ENCODE measurements at places on chromosomes 11 and 22.

DNA sequence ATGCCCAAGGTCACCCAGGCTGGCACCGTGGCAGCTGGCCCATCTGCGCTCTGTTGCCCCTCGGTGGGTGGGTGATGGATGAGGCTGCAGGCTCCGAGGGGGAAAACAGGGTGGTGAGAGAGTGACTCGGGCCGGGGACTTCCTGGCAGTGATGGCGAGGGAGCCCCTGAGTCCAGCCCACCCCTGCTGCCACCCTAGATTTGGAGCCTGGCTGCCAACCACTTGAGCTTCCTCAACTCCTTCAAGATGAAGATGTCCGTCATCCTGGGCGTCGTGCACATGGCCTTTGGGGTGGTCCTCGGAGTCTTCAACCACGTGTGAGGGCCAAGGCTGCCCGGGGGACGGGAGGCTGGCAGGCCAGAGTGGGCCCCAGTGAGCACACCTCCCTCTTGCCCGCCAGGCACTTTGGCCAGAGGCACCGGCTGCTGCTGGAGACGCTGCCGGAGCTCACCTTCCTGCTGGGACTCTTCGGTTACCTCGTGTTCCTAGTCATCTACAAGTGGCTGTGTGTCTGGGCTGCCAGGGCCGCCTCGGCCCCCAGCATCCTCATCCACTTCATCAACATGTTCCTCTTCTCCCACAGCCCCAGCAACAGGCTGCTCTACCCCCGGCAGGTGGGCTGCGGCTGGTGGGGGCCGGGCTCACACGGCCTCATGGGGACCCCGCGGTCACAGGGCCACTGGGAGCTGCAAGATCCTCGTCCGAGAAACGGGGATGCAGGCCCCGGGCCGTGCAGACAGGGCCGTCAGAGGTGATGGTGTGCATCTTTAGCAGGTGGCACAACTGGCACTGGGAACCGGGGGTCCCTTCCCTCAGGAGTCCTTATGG, 10.1 kb downstream of the TCIRG1 start:
- no peak for DNase-seq

- no peak for DNase-seq
Measured at GRCh38 chr11:125941267-125941618, 4.6 kb upstream of the VSIG10L2 start.

- no peak for DNase-seq
Measured at GRCh38 chr22:17665854-17666253, 27.3 kb downstream of the BCL2L13 start.

GRCh38 chr11:61698173-61698948, 18.2 kb downstream of the DAGLA start:
- no peak for DNase-seq

DNA sequence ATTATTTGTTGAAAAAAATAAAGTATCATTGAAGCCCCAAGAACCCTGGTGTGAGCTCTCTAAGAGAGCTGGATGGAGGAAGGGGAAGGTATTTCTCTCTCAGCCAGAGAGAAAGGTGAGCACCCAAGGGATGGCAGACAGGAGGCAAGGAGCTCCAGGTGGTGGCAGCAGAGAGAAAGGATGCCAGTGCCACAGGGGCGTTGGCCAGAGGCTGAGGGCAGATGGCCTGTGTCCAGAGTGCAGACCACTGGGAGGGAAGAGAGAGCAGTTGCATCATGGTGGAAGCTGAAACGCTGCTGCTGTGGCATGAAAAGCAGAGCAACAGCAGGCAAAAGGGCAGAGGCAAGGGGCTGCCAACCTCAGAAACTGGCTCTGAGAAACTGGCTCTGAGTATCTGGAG, 8.5 kb downstream of the SPON1 start:
- DNase-seq, result no peak

DNA sequence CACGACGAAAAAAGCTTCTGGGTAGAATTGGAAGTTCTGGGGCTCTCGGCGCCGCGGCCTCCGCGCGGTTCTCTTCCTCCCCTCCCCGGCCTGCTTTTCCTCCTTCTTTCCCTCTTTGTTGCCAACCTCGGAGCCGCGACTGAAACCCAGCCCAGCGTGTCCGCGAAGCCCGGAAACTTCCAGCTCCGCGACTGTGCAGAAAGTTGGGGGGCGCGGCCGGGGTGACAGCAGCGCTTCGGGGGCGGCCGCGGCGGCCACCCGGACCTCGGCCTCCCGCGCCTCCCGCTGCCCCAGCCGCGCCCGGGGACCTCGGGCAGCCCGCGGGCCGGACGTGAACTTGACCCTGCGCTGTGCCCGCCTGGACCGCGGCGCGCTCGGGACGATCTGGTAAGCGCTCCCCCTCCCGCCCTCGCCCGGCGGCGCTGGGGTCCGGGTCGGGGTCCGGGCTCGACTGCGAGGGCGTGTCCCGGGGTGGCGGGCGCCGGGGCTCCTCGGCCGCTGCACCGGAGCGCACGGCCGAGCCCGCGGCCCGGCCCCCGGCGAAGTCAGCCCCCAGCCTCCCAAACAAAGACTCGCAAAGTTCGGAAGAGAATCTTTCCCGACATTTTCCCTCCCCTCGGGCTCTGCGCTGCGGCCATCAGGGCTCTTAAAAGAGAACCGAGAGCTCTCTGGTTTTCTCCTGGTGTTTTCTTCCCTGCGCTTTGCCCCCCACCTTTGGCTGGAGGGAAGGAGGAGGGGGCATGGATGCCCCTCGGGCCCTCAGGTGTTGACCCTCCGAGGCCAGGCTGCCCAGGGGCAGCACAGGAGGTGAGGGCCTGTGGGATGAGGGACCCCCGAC, 67.9 kb upstream of the WNT7B start:
- no peak for DNase-seq

DNA sequence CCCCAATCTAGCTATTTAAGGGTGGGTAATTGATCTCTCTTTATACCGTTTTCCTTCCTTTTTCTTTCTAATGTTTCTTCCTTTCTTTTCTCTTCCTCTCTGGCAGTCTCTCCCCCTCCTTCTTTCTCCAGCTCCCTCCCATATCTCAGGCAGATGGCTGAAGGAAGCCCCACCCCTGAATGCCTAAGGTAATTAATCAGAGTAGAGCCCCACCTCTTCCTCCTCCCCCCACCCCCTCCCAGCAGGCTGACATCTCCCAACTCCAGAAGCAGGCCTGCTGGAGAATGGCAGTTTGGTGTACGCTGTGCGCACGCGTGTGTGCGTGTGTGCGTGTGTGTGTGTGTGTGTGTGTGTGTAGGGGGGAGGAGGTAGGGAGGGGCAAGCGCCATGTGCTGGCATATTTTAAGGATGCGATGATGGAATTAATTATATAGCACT, 122.6 kb downstream of the APOL5 start:
- peak; percentile 89 for DNase-seq

DNA sequence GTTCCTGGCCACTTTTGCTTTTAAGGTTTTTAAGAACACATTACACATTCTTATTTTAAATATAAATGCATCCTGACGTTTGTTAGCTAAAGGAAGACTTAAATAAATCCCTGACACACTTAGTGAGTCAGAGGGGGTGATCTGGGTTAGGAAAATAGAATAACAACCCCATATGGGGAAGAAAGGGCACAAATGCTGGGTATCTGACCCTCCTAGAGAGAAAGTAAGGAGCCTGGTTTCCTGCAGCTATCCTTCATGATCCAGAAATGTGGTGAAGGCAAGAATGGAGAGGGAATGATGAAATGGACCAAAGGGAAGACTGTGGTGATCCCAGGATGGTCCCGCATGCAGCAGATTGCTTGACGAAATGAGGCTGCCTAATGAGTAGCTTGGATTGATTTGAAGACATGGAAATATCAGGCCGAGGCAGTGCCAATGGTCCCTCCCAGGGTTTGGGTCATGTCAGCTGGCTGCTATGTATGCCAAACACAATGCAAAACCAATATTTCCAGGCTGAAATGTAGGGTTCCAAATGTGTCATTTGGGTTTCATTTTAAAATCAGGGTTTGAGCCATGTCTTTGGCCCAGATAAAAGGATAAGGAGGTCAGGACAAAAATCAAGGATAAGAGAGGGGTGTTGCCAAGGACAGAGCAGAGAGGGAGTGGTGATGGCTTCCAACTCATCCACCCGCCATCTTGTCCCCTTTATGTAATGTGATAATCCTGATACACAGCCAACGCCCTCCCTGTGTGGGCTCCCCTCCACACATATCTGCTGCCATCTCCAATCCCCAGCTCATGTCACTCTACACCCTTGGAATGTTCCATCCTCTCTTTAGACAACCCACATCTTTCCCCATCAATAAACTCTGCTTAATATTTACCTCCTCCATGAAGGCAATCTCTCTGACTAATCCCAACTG, 135.1 kb upstream of the PITPNB start:
- no peak for DNase-seq

GRCh38 chr11:74739546-74740270, 8.5 kb upstream of the CHRDL2 start:
- DNase-seq, result peak; percentile 30

GRCh38 chr11:82932564-82932963, 31.0 kb downstream of the DDIAS start:
- DNase-seq, result no peak

DNA sequence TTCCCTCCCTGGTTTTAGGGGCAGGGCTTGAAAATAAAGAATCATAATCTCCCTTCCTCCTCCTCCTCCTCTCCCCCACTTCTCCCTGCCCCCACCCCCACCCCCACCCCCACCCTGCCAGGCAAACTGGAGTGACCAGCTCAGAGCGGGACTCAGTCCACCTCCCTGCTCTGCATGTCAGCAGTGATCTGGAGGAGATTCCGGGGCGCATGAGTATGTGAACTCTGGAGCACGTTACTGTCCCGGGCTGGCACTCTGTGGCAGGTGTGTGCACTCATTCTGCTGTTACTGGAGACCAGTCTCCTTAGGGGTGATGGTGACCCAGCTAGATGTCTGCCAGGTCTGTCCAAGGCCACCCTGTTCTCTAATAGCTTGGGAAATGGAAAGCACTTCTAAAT, 33.9 kb downstream of the MARK2 start:
- DNase-seq, result no peak

DNA sequence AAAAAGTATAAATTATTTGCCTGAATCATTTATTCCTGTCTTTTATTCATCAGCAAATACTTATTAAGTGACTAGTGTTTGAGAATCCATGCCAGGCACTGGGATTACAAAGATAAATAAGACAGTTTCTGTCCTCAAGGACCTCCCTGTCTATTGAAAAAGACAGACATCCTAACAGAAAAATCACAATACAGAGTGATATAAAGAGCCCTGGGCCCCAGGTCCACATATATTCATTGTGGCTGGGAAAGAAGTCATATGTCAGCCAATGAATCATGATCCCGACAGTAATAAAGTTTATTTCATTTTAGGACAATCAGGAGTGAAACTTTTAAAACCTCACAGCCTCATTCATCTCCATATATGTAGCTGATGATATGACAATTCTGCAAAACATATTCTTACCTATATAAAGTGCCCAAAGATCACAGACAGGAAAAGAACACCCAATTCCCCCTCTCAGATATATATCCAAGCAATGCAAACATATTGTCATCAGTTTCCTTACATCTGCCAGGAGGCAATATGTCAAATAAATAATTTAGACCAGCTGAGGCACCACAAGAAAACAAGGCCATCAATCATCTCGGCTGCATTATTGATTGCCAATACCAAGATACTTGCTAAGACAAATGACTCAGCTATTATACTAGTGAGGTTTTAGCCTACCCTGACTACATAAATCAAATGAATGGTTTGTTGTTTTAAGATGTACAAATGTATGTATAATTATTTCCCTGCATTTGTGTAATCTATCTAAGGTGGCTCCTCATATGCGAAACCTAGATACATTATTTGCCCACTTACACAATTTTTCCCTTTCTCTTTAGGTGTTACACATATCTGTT, 590.9 kb upstream of the API5 start:
- no peak for DNase-seq
